ENCODE measurements at places on chromosomes 5 and 9. TPM values are rescaled to one million over a fixed set of nuclear protein-coding genes. Genes with fewer than 3 reads are reported as not detected.

GRCh38 chr9:76677481-76678055 is 86.7 kb upstream of the PCA3 start:
- no peak for DNase-seq

- no peak for DNase-seq
Measured at GRCh38 chr9:37784291-37784615, 611 bp downstream of the EXOSC3 start.

DNA sequence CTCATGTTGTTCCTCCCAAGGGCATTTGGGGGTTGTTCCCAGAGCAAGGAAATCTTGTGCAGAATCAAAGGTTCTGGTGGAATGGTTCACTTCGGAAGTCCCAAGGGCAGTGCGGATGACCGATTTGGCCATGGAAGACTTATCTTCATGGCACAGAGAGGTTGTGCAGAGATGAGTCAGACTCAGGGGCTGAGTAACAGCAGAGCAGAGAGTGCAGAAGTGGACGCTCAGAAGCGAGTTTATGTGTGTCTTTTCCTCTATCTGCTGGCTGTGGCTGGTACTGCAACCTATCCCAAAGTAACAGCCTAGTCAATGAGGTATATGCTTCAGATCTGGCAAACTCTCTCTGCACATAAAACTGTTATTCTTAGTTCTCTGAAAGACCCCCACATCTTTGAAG is 118.1 kb downstream of the DPYSL3 start:
- DNase-seq, result no peak

GRCh38 chr9:137778336-137778735 is 99.2 kb upstream of the CACNA1B start:
- DNase-seq, result no peak

GRCh38 chr5:76292620-76293322 is 110.3 kb upstream of the IQGAP2 start:
- no peak for DNase-seq

The GHR gene
- 11.9 TPM for total RNA-seq

The GFI1B gene
- 0.25 TPM for total RNA-seq

The RBM18 gene
- 41.8 TPM for total RNA-seq

DNA sequence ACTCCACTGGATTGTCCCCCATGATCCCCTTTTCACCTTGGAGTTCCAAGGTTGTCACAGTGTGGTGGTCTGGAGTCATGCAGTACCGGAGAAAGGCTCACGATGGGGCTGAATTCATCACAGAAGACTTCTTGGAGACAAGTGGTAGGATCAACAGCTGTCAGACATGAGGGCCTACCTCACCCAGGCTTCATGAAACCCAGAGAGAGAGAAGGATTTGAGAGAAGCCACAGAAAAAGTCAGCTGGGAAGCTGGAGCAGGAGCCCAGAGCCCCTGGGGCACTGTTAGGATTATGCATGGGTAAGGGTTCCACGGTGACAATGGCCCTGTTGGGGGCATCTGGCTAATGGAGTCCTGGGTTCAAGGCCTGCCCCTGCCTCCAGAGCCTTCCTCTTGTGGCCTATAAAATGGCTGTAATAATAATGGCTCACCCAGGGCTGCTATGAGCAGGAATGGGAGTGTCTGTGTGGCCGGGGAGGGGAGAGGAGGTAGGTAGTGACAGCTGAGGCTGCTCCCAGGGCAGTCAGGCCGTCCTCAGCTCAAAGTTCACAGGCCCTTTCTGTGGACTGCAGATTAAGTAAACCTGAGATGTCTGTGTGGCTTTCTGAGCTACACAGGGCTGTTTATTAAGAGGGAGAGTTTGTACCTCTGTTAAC is 910 bp downstream of the TRIM14 start:
- DNase-seq, result no peak

GRCh38 chr9:6051511-6051950 is 36.1 kb upstream of the RANBP6 start:
- DNase-seq, result no peak

DNA sequence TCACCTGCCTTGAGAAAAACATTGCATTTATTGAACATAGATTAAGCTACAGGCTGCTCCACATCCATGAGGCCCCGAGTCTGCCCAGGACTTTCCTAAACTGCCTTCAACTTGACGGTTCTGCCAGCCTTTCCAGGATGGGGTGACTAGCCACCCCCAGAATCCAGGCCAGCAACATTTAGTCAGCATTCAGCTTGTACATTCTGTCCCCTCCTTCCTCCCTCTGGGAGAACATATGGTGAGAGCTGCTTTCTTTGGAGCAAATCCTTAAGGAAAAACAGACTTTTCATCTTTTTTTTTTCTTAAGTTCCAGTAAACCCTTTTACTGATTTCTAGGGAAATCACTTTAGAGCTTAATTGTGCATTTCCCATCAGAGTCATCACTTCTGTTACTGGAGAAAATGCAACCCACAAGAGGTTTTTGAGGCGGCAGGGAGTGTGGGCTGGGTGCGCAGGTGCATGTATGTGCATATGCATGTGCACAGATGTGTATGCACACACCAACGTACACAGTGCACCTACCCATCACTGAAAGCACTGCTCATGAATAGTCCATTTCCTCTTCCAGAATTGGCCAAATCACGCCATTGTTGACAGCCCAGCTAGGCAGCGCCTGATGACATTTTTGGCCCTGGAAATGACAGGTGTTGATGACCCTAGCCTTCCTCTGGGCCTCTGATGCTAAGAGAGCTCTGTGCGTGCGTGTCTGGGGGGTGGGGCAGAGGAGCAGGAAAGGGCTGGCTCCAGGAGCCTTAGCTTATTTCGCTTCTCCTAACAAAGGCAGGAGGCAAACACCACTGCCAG is 145.6 kb downstream of the HSD17B3 start:
- no peak for DNase-seq

The SGCD gene
- total RNA-seq, result 76.9 TPM

The DDX4 gene
- total RNA-seq, result not detected

- no peak for DNase-seq
Measured at GRCh38 chr9:109537288-109537687, 39.2 kb upstream of the PTPN3 start.

- DNase-seq, result no peak
Measured at GRCh38 chr5:180724944-180725343, 14.9 kb downstream of the OR2Y1 start.

The ARL14EPL gene
- total RNA-seq, result not detected

DNA sequence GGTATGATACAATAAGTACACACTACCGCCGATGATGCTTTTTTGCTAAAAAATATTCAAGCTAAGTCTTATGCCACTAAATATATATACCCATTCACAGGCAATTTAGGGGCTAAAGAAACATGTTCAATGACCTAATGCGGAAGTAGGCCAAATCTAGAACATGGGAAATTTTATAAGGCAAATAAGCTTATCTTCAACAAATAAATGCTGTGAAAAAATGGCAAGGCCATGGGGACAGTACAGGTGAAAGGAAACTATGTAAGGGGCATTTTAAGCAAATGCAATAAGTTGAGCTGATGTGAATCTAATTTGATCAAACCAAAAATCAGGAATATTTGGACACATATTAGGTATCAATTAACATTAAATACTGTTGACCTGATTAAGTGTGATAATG is 339.5 kb upstream of the EDIL3 start:
- DNase-seq, result no peak

The SLC6A19 gene
- not detected for total RNA-seq

GRCh38 chr9:18749711-18750110 is 275.8 kb downstream of the ADAMTSL1 start:
- no peak for DNase-seq

The C9orf152 gene
- not detected for total RNA-seq

The SEMA5A gene
- 25.3 TPM for total RNA-seq

GRCh38 chr9:104766025-104766424 is 2.1 kb downstream of the NIPSNAP3B start:
- DNase-seq, result no peak

- DNase-seq, result no peak
Measured at GRCh38 chr5:181167814-181168488, 20.6 kb downstream of the OR2V2 start.

The ROPN1L gene
- 0.20 TPM for total RNA-seq

- no peak for DNase-seq
Measured at GRCh38 chr5:178376921-178377582, 144.4 kb upstream of the PHYKPL start.

The TAF11L5 gene
- not detected for total RNA-seq

DNA sequence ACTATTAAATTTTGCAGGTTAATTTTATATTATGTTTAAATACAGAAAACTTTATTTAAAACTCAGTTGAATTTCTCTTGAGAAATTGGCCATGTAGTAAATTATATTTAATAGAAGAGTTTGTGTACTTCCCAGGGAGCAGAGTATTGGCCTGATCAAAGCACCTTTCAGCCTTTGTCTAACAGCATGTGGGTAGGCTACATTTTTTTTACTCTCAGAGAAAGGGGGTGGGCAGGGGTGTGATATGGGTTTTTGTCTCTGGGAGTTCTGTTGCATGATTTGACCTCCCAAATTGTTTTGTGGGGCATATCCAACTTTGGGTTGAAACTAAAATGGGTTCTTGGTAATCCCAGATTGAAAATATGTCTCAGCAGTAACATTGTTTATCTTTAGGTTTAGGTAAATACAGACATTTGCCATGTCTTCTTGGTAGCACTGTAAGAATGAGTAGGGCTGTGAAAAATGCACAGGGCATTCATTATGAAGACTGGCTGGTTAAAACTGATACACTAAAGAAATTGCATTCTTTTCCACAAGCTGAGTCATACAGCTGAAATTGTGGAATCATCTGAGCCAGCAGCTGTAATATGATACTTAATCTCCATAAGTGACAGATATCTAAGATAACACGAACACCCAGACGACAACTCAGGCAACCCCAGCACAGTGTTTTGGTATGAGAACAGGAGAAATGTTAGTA is 75.4 kb upstream of the CDKN2B start:
- DNase-seq, result no peak

DNA sequence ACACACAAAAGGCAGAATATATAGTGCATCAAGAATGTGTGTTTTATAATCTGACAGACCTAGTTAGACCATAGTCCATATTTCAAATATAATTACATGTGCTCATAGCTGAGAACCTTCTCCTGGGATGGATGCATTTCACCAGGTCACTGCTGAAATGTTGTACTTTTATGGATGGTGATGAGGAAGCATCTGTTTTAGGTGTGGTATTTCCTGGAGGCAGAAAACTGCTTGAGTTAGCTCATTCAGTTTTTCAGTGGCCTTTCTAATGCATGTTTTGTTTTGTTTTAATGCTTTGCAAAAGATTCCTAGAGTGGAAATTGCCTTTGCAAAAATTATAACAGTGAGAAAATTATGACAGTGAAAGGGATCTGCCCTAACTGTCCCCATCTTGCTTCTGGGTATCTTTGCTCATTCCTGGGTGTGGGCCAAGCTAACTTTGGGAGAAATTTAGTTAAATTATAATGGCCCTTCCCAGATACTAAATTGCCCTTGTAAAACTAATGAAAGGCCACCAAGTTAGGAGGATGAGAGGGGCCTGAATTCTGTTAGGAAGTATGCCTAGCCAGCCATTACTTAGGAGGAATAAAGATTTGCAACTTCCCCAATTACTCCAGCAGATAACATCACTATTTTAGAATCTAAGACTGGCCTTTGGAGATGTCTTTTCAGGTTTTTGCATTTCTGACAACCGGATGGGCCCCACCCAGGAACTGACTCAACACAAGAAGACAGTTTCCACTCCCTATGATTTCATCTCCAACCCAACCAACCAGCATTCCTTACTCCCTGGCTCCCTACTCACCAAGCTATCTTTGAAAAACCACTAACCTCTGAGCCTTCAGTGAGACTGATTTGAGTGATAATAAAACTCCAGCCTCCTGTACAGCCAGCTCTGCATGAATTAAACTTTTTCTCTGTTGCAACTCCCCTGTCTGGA is 7.0 kb upstream of the IL12B start:
- DNase-seq, result no peak

DNA sequence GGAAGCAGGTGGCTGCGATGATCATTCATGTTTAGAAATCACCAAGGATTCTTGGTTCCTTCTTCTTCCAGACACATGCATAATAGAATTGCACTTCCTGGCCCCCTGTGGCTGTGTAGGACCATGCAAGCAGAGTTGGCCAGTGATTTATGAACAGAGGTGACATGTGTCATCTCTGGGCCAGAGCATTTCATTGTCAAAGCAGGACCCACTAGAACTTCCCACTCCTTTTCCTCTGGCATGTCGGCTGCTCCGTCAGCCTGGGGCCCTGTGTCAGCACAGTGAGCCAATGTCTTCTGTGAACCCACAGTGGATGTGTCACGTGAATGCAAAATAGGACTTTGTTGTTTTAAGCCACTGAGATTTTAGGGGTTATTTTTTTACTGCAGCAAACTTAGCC is 59.2 kb downstream of the HSD17B3 start:
- DNase-seq, result no peak

GRCh38 chr9:21174671-21175070 is 8.2 kb upstream of the IFNA21 start:
- no peak for DNase-seq

The PCDHGA3 gene
- 12.1 TPM for total RNA-seq

The FCN2 gene
- total RNA-seq, result not detected

- DNase-seq, result no peak
Measured at GRCh38 chr5:141518618-141519015, 29.7 kb downstream of the PCDHGC5 start.

DNA sequence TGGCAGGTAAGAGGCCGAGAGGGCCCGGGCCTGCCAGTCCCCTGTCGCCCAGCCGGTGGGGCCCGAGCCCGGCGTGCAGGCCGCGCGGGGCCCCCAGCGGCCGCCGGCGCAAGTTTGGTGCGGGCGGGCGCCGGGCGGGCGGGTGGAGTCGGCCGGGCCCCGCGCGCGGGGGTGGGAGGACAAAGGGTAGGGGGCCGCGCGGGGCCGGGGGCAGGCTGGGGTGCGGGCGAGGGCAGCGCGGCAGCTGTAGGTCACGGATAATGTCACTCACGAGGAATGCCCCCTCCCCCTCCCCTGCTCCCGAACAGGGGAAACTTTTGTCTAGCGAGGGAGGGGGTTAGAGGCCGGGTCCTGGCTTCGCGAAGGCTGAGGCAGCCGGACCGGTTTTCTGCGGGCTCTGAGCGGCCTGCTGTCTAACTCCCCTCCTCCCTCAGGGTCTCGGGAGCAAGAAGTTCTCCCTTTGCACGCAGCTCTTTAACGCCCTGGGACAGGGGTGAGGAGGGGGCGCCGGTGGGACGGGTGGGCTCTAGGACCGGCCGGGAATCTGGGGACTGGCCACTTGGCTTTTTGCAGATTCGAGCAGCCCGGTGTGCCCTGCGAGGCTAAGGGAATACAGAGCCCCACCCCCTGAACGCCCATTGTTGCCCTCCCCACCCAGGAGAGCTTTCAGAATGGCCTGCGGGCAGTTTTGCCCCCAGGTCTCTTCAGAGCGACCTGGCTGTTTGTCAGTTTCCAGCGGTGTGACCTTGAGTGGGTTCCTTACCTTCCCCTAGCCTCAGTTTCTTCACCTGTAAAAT is 21.3 kb upstream of the NDST1 start:
- DNase-seq, result peak; percentile 73

DNA sequence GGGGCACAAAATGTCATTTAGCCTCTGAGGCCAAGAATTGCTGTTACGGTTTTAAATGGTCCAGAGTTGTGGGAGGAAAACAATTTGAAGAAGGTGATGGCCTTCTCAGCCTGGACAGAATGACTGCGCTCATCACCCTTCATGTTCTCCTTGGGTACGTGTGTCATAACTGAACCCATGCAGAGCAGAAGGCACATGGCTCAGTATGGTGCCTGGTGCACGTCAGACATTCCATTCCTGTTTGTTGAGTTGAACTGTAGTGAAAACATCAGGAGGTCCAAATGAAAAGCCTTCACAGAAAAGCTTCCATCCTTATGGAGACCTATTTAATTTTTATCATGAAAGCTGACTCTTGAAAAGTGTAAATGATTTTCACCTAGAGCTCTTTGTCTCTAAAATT is 133.2 kb downstream of the CFAP90 start:
- DNase-seq, result no peak

The NUTM2G gene
- not detected for total RNA-seq

The ARSI gene
- 0.25 TPM for total RNA-seq
